ENCODE measurements at places on chromosomes 2 and 18. TPM values are rescaled to one million over a fixed set of nuclear protein-coding genes. Genes with fewer than 3 reads are reported as not detected.

The CABLES1 gene
- 15.8 TPM for total RNA-seq

The IL36G gene
- not detected for total RNA-seq

The FN1 gene
- total RNA-seq, result 264 TPM

The HNRNPA3 gene
- 434 TPM for total RNA-seq

The CXCR1 gene
- total RNA-seq, result not detected

Measured in A549 treated with ZK216348 at 1 μM for 4 hours (cell line).